ENCODE measurements at places on chromosomes 11 and 22.

DNA sequence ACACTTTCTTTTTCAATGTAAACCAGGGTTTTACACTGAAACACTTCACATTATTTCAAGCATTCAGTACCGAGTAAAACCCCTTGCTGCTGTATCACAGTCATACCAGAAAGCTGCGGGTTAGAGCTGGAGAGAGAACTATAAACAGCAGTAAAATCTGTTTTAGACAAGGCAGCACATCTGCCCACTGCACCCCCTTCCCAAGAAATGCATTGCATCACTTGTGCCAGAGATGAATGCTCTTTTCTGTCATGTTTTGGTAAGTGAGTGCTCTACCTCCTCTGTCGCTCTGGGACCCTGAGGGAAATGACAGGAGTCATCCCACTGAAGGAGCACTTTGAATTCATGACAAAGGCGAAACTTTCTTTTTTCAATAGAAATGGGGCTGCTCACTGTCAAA lies 107.2 kb downstream of the MAML2 start:
- DNase-seq = no peak

GRCh38 chr11:30730011-30730410 lies 143.9 kb upstream of the MPPED2 start:
- DNase-seq = no peak

GRCh38 chr22:35328472-35328885 lies 28.8 kb downstream of the TOM1 start:
- DNase-seq = no peak

GRCh38 chr22:45077826-45078334 lies 68.1 kb upstream of the PHF21B start:
- DNase-seq = no peak

DNA sequence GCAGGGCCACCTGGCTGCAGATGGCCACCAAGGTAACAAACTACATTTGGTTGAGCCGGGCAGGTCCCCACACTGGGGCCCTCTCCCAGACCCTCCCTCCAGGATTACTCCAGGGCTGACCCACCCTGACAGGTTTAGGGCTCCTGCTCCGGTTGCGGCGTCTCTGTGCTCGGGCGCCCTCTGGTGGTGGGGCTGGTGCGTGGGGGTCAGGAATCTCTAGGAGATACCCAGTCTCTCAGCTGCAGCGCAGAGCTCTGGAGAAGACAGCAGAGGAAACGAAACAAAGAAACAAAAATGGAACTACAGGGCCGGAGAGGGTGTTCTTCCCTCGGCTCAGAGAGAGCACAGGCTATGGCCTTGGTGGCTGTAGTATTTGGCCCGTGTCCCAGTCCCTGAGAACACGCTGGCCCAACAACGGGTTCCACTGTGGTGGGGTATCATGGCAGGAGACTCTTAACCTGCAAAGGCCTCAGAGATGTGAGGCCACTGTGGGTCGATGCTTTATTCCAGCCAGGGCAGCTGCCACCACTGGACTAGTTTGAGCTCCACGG lies 2.4 kb downstream of the C11orf96 start:
- peak; percentile 47 for DNase-seq

- no peak for DNase-seq
Measured at GRCh38 chr11:78941226-78941851, 366.7 kb upstream of the NARS2 start.
